ENCODE measurements at places on chromosomes 2 and 18.

- DNase-seq = no peak
Observed at GRCh38 chr2:235091421-235091820, 139.6 kb downstream of the SH3BP4 start.

DNA sequence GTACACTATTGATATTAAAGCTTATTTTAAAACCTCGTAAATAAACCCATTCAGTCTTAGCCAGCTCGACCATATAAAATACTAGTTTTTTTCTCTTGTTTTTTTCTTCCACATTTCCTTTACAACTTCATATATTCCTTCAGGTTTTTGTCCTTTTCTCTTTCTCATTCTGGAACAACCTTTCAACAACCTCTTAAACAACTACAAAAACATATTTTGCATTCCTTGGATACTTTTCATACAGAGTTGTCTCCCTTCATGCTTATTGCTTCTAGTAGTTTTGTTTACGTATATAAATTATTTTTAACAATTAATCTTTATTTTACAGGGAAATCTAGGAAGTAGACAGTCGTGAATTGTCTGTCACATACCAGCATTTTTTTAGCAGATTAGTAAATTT, 41.2 kb downstream of the COMMD1 start:
- no peak for DNase-seq

DNA sequence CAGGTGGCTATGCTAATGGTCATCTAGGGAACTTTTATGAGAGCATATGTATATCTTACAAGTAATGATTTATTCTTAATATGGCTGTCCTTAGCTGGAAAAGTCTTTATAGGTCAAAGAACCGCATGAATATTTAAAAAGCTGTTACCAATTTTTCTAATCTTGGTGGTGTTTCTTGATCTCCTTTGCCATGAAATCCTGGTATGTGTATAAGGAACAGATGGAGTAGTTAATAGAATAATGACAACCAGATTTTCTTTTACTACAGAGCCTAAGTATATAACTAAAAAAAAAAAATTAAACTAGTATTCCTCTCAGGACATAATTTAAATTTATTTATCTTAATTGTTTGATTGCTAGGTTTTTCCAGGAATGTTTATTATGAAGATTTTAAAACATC, 74.5 kb downstream of the RHBDD1 start:
- no peak for DNase-seq

DNA sequence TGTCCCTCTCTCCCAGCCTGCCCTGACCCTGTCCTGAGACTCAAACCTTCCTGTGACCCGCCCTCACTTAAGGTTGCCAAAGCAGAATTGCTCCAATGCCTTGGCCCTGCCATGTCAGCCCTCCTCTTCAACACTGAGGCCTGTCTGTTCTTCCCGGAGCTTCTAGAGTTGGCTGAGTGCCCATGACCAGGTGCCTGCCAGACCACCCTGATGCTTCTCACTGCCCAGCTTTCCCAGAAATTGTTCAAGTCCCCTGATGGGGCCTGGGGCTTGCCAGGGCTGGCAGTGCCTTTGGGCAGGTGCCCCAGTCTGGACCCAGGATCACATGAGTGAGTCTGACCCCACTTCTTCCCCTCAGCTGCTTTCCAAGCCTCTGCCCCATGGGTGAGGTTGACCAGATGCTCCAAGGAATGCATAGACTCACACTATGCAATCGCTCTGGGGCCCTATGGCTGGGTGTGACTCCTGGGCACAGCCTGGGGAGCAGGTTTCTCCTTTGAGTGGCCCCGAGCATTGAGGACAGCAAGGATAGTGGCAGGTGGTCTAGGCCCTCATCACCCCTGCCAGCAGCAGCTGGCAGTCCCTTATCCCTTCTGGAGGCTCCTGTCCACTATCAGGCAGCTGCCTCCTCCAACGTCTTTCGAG, 3.1 kb upstream of the INPP5D start:
- DNase-seq = no peak

- no peak for DNase-seq
Observed at GRCh38 chr2:33358878-33359277, 117.6 kb upstream of the RASGRP3 start.

DNA sequence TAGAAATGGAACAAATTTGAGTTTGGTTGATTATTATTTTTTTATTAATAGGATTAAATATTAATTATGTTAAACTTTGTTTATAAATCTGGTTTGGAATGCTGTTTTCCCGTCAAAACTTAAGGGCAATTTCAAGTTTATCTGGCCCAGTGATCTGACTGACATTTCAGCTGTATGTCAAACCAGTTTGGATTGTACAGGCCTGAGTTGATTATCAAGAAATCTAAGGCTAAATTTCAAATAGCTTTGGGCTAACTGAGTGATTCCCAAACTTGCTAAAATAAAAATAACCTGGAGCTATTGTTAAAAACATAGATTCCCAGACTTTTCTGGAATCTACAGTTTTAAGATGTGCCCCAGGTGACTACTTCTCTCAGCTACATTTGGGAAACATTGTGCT, 65.9 kb upstream of the SPOPL start:
- DNase-seq = no peak

DNA sequence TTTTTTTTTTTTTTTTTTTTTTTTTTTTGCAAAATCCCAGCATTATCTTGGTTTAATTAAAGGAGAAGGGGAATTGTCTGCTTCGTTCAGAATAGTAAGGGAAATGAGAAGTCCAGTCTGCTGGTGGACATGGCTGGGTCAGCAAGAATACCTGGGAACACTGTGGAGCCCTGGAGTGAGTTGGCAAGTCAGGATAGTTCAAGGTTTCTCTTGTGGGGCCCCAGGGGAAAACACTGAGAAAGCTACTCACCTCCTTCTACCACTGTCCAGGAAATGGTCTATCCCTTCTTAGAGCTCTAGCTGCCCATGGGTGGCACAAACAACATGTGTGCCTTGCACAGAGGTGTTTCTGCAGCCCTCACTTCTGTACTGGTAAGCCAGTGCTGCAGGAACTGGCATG, 169.1 kb upstream of the SIX2 start:
- no peak for DNase-seq

DNA sequence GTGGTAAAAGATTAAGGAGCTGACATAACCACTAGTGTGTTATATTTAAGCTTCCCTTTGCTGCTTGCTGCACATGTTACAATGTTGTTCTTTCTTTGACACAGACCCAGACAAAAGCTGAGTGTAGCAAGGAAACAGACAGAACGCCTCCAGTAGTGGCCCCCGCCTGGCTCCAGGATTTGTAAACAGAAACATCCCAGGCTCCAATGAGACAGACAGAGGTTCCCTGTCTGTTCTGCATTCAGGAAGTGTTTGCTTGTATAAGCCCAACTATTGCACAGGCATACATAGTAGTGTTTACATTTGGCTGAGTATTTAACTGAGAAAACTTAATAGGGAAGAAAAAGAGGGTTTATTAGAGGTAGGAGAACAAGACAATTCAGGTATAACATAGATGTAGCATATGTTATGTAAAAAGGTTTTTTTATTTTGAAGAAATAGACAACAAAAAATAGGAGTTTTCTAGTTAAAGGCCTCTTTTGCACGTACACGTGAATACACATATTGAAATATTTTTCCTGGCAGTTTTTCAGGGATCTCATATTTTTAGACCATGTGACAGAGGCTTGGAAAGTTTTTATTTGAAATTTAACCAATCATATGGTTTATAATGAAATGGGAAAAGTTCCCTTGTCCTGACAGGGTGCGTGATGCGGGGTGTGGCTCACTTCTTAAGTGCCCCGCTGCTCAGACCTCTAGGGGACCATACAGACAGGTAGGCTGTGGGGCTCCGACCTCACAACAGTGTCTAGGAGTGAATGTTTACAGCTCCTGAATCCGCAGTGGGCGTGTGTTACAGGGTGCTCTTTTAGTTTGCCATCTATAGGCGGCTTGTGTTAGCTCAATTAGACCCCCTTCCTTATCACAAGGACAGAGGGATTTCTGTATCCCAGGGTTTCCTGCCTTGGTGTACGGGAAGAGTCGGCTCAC, 118.4 kb downstream of the BMPR2 start:
- DNase-seq = no peak

DNA sequence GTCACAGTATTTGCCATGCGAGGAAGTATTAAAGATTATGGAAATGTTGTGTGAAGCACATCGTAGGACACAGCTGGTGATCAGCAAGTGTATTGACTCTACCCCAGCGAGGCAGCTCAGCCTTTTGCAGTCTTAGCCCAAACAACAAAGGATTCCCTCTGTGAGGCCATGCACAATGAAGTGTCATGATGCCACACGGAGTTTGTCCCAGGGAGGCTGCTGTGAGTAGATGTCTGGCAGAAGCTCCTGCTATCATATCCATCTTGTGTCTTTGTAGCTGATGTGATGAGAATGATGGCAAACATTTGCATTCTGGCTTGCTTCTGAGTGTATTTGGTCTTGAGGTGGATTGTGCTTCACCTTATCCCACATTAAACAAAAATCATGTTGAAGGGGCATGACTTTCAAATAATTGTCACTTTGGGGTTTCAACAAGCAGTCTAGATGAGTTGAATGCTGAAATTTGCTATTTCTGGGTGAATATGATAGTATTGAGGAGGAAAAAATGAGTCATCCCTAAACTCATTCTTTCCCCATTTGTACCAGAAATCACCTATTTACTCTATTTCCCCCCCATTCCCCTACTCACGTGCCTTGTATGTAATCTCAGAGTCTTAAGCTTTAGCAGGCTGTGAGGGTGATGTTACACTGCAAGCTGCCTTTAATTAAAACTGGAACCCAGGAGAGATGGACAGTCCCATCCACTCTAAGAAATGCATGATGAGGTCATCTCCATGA, 273.5 kb downstream of the RNF144A start:
- DNase-seq = no peak

- no peak for DNase-seq
Observed at GRCh38 chr2:75324861-75325284, 125.6 kb upstream of the TACR1 start.

DNA sequence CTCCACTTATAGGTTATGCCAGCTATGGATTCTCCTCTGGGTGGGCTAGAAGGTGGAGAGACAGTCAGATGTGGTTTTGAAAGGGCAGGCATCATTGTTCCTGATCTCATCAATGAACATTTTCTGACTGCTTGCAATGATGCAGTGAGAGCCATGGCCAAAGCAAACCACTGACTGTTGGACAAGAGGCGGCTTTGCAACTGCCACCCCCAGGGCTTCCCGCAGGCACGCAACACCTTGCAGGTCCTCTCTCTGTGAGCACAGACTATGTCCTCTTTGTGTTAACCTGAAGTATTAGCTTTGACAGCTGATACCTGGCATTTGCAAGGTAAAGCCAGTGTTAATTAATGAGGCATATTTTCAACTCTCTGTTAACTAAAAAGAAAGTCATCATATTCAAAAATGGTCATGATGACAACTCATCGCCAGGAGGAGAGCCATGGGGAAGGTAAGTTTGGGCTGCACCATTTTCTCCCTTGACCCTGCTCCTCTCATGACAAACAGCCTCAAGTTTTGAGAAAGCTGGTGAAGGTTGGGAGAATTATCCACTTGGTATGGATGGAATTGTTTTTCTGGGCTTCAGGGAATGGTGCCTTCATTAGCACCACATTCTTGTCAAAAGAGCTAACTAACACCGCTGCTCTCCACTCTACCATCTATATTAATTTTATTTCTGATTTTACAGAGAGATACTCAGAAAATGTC, 14.9 kb upstream of the FAM124B start:
- DNase-seq = no peak

DNA sequence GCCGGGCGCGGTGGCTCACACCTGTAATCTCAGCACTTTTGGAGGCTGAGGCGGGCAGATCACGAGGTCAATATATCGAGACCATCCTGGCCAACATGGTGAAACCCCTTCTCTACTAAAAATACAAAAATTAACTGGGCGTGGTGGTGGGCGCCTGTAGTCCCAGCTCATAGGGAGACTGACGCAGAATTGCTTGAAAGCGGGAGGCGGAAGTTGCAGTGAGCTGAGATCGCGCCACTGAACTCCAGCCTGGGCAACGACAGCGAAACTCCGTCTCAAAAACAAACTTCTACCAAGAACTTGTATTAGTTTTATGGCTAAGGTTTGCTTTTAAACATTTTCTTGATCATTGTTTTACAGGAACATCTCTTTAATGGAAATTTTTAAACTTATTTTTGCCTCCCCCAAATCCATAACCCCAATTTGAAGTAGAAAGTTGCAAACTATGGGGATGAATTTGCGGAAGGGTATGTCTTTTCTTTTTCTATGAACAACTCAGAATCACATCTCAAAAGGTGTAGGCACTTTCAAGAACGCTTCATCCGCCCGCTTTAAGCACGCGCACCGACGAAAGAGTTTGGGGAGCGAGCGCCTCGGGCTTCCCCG, 46.8 kb upstream of the PTMA start:
- no peak for DNase-seq

DNA sequence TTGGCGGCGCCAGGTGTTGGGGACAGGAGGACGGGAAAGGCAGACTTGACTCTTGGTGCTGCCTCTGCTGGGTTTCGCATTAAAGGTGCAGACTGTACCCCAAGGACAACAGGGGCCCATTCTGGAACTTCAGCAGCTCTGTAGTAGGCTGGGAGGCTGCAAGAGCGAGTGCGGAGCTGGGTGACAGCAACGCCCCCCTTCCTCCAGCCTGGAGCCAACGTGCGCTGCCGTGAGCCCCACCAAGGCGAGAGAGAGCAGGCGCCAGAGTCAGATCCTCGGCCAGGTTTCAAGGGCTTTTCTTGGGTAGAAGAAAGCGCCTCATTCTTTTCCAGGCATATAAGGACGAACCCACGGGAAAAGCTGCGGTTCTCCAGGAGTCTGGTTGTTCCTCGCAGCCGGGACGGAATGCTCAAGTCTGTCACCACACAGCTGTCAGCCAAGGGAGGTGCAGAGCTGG, 1.9 kb downstream of the DOK6 start:
- no peak for DNase-seq

GRCh38 chr2:235745597-235745996, 251.8 kb downstream of the AGAP1 start:
- DNase-seq = no peak

GRCh38 chr2:236417150-236417549, 152.5 kb upstream of the ACKR3 start:
- no peak for DNase-seq

DNA sequence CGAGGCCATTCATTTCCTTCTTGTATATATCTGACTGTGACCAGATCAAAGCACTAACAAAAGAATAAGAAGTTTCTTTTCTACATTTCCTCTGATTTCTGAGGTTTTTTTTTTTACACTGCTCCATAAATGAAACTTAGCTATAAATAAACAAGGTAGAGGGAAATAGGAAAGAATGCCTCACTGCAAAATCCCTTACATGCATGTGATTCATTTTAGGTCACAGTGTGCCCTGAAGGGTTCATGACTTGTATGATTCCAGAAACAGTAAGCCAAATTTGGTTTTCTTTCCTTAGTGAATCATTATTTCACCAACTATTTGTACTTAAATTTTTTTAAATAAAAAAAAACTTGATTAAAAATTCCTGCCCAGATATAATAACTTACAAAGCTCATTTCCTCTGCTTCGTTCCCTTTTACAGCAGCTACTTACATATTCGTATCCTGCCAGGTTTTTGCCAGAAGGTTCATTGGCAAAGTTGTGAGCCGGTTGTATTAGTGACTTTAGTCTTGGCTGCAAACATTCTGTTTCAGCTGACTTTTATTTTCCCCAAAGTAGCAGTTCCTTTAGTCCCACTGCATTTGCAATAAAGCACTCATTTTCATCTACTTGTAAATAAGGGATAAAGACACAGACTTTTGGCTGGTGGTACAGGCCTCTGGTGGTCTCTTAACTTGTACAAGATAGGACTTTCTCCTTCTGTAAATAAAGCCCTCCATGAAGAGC, 58.6 kb downstream of the LRP2 start:
- DNase-seq = no peak

- no peak for DNase-seq
Observed at GRCh38 chr2:63408530-63408929, 179.7 kb downstream of the WDPCP start.

- DNase-seq = no peak
Observed at GRCh38 chr2:85401844-85402243, 8.3 kb downstream of the CAPG start.

Measured in activated T-helper 1 cell treated with anti-CD3 and anti-CD28 coated beads, Interleukin-2, amount 50 U/mL, for 16 hours (primary cell).